ENCODE measurements at places on chromosomes 13 and 19.

DNA sequence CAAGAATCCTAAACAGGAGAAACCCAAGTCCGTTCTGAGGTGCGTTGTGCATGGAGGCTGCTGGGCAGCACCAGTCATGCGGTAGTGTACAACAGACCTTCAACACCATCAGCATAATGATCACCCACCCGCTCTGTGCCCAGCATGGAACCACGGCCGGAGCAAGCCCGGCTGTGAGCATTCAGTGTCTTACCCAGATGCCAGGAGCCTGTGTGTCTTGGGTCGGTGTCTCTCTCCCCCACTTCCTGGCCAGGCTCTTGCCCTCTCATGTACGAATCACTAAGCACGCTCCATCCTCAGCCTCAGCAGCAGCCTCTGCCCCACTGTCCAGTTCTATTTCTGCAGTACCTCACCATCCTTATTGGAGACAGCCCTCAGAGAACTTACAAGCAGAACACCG lies 231.6 kb upstream of the IRS2 start:
- no peaks in the 10 kb centered on the region for H3K27me3 ChIP-seq
- no peaks in the 10 kb centered on the region for H3K4me1 ChIP-seq
- H3K36me3 ChIP-seq: no peaks in the 10 kb centered on the region
- no peak overlapping the region for H3K27ac ChIP-seq
- H3K4me3 ChIP-seq: no peak overlapping the region

DNA sequence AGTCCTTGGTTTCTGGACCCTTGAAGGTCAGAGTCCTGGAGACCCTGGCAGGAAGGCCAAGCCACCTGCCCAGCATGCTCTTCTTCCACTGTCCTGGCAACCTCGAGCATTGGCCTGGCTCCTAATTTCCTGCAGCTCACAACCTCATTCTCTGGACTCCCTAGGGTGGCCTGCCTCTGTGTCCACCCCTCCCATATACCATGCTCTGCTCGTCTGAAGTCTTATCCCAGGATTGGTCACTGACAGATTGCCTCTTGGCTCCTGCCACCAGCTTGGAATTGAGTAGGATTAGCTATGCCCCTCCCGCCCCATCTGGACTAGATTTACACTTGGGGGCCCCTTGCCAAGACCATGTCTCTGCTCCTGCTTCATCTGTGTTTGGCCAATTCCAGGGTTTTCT lies 17.1 kb upstream of the WASF3 start:
- H3K36me3 ChIP-seq: no peaks in the 10 kb centered on the region
- H3K27ac ChIP-seq: no peak overlapping the region
- no peak for DNase-seq
- no peaks in the 10 kb centered on the region for H3K4me1 ChIP-seq
- H3K4me3 ChIP-seq: no peak overlapping the region

GRCh38 chr19:16064209-16064889 lies 11.9 kb upstream of the TPM4 start:
- H3K4me3 ChIP-seq: no peak overlapping the region
- H3K27me3 ChIP-seq: no peaks in the 10 kb centered on the region
- no peaks in the 10 kb centered on the region for H3K36me3 ChIP-seq
- DNase-seq: no peak
- H3K27ac ChIP-seq: peak overlapping the region; percentile 59

GRCh38 chr13:99813336-99814095 lies 158.1 kb downstream of the ZIC5 start:
- no peaks in the 10 kb centered on the region for H3K4me1 ChIP-seq
- H3K4me3 ChIP-seq: no peak overlapping the region
- no peaks in the 10 kb centered on the region for H3K27me3 ChIP-seq
- DNase-seq: no peak
- no peak overlapping the region for H3K27ac ChIP-seq

- H3K4me1 ChIP-seq: peaks cover 58% of the 10 kb centered on the region
- no peaks in the 10 kb centered on the region for H3K27me3 ChIP-seq
Measured at GRCh38 chr13:99311748-99312492, 4.7 kb upstream of the GPR183 start.

DNA sequence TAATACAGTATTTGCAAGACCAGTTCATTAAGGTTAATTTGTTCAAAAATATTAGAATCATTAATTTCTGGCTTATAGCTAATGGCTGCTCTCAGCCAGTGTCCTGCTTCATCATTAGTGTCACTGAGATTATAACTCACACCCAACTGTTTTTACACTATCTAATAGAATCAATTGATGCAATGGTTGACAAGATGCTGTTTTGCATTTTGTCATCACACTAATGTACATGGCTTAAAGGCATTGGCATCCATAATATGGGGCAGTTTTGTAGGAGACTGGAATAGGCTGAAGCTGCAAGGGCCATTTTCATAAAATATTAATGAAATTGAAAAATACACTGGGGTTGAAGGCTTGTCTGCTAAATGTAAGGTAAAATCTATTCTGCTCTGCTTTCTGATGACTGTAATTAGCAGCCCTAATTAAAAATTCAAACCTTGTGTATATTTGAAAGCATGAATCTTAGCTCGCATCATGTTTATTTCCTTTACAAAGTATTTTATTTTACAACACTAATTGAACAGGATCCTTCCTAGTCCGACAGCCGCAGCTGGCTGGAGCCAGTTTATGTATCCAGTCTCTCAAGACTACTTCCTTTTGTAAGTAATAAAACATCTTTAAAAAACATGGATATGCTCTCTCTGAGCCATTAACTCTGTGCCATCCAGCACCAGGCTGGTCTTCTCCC lies 296.7 kb downstream of the POU4F1 start:
- H3K4me1 ChIP-seq: no peaks in the 10 kb centered on the region
- H3K36me3 ChIP-seq: no peaks in the 10 kb centered on the region
- H3K27me3 ChIP-seq: no peaks in the 10 kb centered on the region

DNA sequence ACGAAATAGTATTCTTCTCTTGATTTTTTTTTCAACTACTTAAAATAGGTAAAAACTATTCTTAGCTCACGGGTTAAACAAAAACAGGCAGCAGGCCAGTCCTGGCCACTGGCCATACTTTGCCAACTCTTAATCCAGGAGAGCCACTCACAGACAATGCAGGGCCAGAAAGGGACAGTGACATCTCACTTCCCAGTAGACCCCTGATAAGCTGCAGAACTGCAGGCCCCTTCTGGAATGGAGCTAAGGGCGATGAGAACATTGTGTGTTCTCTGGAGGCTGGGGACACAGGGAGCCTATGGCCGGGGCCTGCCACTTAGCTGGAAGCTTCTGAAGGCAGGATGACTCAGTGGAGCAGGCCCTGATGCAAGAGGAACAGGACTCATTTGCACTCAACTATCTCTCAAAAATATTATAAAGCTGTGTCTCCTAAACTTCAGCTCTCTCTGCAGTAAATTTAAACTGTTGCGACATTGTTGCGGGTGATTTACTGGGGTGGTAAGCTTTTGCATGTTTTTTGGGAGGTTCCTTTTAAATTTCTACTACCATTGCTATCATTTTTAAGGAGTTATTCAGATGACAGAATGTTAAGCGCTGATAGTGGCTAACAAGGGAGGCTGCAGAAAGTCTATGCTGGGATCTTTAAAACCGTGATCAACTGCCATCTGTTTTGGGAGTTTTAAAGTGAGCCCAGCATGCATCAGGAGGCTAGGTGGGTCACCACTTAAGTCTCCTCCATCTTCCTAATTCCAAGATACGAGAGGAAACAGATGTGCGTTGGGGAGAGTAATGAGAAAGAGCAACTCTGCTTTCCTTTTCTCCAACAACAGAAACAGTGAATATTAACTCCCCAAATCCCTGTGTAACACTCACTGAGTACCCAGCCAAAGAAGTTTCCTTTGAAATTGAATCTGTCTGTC lies 33.2 kb upstream of the KATNAL1 start:
- H3K36me3 ChIP-seq: no peaks in the 10 kb centered on the region
- H3K4me3 ChIP-seq: no peak overlapping the region
- no peak overlapping the region for H3K27ac ChIP-seq
- no peak for DNase-seq
- no peaks in the 10 kb centered on the region for H3K27me3 ChIP-seq

GRCh38 chr19:42250666-42251531 lies 4.0 kb downstream of the ERF start:
- H3K27me3 ChIP-seq: no peaks in the 10 kb centered on the region
- peaks cover 36% of the 10 kb centered on the region for H3K4me1 ChIP-seq
- H3K27ac ChIP-seq: no peak overlapping the region
- DNase-seq: no peak
- H3K4me3 ChIP-seq: no peak overlapping the region

- H3K36me3 ChIP-seq: no peaks in the 10 kb centered on the region
- H3K27me3 ChIP-seq: no peaks in the 10 kb centered on the region
- H3K4me1 ChIP-seq: no peaks in the 10 kb centered on the region
- no peak overlapping the region for H3K4me3 ChIP-seq
Measured at GRCh38 chr19:18743784-18744418, 47.2 kb downstream of the COMP start.

DNA sequence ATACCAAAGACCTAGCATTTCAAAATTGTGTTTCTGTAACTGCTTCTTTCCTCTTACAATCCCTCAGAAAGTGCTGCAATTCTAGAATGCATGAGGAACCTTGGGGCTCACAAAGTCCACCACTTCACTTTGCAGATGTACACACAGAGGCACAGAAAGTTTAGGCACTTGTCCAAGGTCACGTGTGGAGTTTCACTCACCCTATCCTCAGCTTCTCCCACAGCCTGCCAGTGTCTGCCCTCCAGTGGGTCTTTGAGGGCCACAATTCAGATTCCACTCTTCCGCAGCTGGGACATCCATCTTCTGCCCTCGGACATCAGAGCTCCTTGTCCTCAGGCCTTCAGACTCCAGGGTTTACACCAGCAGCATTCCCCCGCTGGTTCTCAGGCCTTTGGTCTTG lies 210.5 kb upstream of the SERP2 start:
- H3K27me3 ChIP-seq: no peaks in the 10 kb centered on the region
- H3K4me3 ChIP-seq: no peak overlapping the region
- no peak for DNase-seq
- H3K36me3 ChIP-seq: no peaks in the 10 kb centered on the region

GRCh38 chr13:99506634-99507033 lies 5.4 kb downstream of the TM9SF2 start:
- no peaks in the 10 kb centered on the region for H3K36me3 ChIP-seq
- DNase-seq: peak; percentile 51
- peak overlapping the region; percentile 56 for H3K27ac ChIP-seq
- peak overlapping the region; percentile 79 for H3K4me3 ChIP-seq
- no peaks in the 10 kb centered on the region for H3K27me3 ChIP-seq
- peaks cover 69% of the 10 kb centered on the region for H3K4me1 ChIP-seq

DNA sequence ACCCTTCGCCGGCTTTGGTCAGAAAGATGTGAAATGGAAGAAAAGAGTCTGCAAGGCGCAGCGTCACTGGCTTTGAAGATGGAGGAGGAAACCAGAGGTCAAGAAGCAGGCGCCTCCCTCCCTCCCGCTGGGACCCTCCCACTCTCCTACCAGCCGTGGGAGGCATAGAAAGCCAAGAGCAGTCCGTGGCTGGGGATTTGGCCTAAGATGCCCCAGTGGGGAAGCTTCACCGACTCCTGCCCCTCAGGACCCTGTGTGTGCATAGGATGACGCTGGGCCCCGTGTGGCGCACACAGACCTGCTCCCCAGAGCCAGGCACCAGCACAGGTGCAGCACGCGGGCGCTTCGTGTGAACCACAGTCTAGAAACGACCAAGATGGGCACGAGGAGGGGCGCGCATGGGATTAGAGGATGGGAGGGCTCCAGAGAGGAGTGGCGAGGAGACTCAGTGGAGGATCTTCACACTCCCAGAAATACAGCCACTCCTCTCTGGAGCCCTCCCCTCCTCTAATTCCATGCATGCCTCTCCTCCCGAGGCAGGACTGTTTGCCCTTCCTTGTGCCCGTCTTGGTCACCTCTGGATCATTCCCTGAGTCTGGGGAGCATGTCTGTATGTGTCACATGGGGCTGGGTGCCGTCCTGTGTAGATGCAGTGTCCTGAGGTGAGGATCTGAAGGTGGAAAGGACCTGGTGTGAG lies 194.3 kb downstream of the TEX29 start:
- H3K27me3 ChIP-seq: peaks cover 16% of the 10 kb centered on the region
- no peak overlapping the region for H3K4me3 ChIP-seq
- H3K4me1 ChIP-seq: no peaks in the 10 kb centered on the region

DNA sequence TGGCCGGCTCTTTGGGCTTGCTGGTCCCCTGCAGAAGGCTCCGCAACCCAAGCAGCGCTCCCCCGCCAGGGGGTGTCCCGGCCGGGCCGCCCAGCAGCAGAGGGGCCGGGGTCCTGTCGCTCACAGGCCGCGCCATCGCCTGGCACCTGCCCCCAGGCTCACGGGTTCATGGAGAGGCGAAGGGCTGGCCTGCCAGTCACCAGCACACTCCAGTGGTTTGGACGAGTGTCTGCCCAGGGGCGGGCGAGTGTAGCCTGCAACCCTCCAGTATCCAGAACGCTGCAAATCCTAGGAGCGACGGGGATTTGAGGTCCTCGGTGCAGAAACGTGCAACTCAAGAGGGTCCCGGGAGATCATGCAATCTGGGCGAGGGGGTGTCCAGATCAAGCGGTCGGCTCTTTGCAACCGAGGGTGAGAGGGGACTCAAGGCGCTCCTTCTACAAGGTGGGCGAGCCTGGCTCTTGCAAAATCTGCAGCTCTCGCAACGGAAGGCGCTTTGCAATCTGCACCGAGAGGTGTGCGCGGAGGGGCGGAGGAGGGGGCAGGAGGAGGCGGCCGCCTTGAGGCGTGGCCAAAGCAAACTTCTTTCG lies at the start of gene DBP:
DBP (minus strand) TSS at position 521 of the 590 bp plus-strand sequence; CDS start at position 136, 385 bp downstream.
- no peak for DNase-seq
- H3K4me1 ChIP-seq: peaks cover 50% of the 10 kb centered on the region
- peak within 1 kb of the TSS; percentile 98 for H3K4me3 ChIP-seq
- H3K27me3 ChIP-seq: no peaks in the 10 kb centered on the region
- H3K36me3 ChIP-seq: peaks cover 18% of the 10 kb centered on the region

DNA sequence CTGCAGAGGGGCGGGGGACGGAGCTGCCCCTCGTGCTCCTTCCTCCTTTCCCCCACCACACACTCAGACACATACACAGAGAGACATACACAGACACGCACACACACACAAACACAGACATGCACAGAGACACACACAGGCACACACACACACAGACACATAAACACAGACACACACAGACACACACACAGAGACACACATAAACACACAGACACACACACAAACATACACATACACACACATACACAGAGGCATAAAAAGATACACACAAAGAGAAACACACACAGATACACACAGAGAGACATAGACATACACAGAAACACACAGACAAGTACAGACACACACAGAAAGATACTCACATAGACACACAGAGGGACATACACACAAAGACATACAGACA lies 136.0 kb downstream of the UQCRFS1 start:
- no peak for DNase-seq
- H3K27ac ChIP-seq: no peak overlapping the region
- no peaks in the 10 kb centered on the region for H3K36me3 ChIP-seq
- H3K27me3 ChIP-seq: peaks cover 4% of the 10 kb centered on the region

DNA sequence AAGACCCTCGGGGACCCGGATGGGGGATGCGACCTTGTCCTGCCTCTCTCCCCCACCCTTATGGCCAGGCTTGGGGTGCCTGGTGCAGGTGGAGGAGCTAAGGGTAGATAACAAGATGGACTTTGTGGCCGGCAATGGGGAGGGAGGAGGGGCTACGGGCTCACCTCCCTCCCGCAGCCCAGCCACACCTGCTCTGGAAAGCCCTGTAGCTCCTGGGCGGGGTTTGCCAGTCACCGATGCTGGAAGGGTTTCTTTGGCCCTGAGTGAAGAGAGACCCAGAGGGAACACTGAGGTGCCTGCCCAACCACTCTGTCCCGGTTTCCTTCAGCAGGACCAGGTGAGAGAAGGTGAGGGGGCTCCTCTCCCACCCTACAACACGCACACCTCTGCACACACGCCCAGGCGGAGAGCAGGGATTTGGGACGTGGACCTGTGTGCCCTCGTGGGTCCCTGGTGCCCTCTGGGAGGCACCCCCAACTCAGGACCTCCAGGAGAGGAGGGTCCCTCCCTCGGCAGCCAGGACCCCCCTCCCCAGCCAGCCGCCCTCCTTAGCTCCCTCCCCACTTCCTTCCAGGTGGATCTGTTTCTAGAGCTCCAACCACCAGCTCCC lies at the start of gene FUT2:
FUT2 (plus strand) TSS at position 229 of the 610 bp plus-strand sequence. CDS start 6,986 bp downstream, outside the sequence.
- peaks cover 24% of the 10 kb centered on the region for H3K27me3 ChIP-seq
- no peaks in the 10 kb centered on the region for H3K36me3 ChIP-seq
- H3K4me3 ChIP-seq: peak within 1 kb of the TSS; percentile 75
- no peak for DNase-seq
- peaks cover 14% of the 10 kb centered on the region for H3K4me1 ChIP-seq
